ENCODE measurements at places on chromosomes 1 and 21.

GRCh38 chr1:94955767-94956632, 29.1 kb upstream of the CNN3 start:
- DNase-seq = no peak

- DNase-seq = no peak
Observed at GRCh38 chr1:113846391-113847035, 25.0 kb downstream of the PTPN22 start.

- DNase-seq = no peak
Observed at GRCh38 chr1:154557248-154557938, 1.1 kb downstream of the UBE2Q1 start.

- DNase-seq = no peak
Observed at GRCh38 chr1:176560681-176561080, 97.7 kb downstream of the PAPPA2 start.

- no peak for DNase-seq
Observed at GRCh38 chr1:24969596-24970398, 39.7 kb upstream of the RUNX3 start.

GRCh38 chr1:157025385-157025784, 20.2 kb downstream of the ARHGEF11 start:
- DNase-seq = no peak

DNA sequence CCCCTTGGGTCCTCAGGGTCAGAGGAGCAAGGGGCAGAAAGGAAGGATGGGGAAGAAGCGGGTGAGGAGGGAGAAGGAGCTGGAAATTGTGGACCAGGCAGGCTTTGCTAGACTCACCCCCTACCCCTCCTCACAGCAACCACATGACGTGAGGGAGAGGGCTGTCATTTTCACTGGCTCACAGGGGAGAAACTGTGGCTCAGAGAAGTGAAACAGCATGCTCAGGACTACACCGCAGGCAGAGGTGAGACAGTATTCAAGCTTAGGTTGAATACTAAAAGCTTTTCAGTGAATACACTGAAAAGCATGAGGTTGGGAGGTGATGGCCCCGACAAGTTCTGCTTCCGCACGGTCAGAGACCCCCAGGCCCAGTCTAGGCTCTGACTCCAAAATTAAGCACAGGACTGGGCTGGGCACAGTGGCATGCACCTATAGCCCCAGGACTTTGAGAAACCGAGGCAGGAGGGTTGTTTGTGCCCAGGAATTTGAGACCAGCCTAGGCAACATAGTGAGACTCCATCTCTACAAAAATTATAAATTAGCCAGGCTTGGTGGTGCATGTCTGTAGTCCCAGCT, 1.2 kb upstream of the CLEC20A start:
- no peak for DNase-seq

DNA sequence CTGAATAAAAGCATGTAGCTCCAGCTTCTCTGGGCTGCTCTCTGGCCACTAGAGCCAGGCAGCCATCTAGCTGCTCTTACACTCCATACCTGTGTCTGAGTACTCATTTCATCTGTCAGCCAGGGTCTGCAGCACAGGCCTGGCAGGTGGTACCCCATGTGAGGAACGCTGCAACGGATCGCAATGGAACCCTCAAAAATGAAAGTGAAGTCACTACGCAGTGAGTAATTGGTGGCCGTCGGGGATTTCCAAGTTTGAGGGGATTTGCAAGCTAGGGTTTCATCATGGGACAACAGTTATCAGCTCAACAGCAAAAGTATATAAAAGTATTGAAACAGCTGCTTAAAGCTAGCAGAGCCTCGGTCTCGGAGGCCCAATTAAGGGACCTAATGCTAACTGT, 186.7 kb downstream of the HFM1 start:
- no peak for DNase-seq

DNA sequence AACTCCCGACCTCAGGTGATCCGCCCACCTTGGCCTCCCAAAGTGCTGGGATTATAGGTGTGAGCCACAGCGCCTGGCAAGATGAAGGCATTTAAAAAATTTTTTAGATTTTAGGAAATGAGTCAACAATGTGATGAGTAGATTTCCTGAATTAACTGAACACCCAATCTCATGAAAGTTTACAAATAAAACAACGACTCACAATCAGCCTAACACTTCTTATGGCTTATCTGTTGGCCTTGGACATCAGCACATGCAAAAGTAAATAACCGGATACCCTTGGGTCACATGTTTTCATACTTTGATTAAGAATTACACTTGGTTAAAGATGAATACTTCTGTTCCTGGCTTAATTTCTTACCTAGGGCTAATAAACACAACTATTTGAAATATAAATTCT, 3.0 kb downstream of the GNG12 start:
- no peak for DNase-seq

- no peak for DNase-seq
Observed at GRCh38 chr1:153277852-153278251, 18.4 kb downstream of the LORICRIN start.

GRCh38 chr1:95790136-95790535, 556.1 kb downstream of the RWDD3 start:
- DNase-seq = no peak

DNA sequence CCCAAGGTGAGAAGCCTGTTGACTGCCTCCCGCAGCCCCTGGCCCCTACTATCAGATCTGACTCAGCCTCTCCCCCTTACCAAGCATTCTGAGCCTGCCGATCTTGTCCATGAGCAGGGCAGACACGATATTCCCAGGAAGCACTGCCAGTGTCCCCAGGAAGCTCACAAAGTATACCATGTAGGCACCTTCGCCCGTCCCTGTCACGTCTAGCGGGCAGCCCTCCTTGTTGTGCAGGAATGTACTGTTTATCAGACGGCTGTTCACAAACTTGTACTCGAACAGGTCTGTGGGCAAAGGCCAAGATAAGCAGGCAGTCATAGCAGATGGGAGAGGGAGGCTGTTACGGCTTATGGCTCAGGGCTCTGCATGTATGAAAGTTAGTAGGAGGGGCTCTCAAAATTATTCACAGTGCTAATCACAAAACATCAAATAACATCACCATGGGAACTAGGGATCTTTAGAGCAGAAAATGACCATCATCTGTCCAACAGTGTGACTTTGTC, 7.3 kb downstream of the BOLA1 start:
- DNase-seq = no peak

DNA sequence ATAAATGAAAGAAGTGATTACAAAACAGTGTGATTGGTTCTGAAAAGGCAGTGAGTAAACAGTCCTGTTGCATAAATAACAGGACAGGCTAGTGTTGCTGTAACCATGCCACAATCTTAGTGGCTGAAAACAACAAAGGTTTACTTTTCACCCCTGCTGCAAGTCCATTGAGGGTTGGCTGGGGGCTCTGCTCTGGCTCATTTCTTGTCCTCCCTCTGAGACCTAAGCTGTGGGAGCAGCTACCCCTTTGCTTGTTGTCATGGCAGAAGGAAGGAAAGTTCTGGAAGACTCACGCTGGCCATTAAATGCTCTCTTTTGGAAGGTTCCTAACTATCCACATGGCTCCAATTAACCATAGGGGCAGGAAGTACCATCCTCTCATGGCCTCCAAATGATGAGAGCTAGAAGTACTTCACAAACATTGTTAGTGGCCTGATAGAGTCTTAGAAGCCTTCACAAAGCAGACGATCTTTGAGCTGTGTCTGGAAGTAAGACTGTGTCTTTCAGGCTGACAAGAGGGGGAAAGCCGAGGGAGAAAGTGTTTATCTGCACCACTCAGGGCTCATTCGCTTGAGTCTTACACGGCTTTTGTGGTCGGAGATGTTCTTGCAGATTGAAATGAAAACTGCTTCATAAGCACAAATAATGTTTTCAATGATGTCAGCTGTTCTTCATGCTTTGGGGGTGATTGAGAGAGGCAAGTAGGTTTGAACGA, 11.9 kb downstream of the RCSD1 start:
- no peak for DNase-seq

GRCh38 chr1:210755991-210756659, 377.8 kb downstream of the KCNH1 start:
- DNase-seq = no peak

DNA sequence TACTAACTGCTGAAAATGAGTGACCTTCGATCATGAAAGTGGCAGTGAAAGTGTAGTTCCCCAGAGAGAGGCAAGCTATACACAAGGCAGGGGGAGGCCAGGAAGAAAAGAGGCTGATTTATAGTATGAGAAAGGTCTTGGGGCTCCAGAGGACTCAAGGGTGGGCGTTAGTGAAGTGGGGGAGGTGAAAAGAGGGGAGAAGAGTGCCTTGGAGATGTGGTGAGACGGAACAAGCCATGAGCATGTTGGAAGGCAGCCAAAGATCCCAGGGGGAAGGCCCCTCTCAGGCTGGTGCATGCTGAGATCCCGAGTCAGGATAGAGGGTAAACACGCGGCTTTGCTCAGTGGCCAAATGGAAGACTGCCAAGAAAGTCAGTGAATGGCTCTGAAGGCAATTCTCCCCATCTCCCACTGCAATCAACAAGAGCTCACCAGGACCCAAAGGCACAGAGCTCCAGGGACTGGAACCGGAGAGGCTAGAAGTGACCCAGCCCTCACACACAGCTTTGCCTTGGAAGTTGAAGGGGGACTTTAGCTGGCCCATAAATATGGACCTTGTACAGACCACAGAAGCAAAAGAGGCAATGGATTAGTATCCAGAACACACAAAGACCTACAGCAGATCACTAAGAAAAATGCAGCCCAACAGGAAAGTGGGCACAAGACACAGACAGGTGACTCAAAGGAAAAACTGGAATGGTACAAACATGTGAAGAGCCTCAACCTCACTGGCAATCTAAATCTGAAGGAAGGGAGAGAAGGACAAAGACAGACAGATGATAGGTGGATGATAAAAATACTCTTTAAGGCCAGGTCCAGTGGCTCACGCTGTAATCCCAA, 49.6 kb downstream of the HSF2BP start:
- no peak for DNase-seq

- no peak for DNase-seq
Observed at GRCh38 chr21:40841524-40842196, 5.3 kb downstream of the DSCAM start.

- no peak for DNase-seq
Observed at GRCh38 chr1:185559684-185560331, 174.4 kb upstream of the HMCN1 start.

GRCh38 chr1:119909890-119910596, 13.7 kb upstream of the ADAM30 start:
- DNase-seq = no peak

- peak; percentile 50 for DNase-seq
Observed at GRCh38 chr1:22048351-22049192, 3.9 kb upstream of the CDC42 start.

GRCh38 chr1:7159116-7159781, 374.0 kb downstream of the CAMTA1 start:
- no peak for DNase-seq

DNA sequence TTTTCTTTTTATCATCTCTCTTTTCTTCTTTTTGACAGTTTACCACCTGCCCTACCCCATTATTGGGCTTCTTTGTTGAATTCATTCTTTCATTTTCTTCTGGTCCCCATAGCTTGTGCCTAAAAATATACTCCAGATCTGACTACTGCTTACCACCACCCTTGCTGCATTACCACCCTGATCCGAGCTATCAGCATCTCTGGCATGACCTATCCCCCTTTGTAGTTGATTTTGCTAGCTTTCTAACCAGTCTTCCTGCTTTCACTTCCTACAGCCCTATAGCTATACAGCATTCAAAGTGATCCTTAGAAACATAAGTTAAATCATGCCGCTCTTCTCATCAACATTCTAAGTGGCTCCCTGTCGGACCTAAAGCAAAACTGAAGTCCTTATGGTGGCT, 59.4 kb upstream of the MPC2 start:
- DNase-seq = no peak

- DNase-seq = no peak
Observed at GRCh38 chr1:113930499-113931161, 1.5 kb downstream of the HIPK1 start.

DNA sequence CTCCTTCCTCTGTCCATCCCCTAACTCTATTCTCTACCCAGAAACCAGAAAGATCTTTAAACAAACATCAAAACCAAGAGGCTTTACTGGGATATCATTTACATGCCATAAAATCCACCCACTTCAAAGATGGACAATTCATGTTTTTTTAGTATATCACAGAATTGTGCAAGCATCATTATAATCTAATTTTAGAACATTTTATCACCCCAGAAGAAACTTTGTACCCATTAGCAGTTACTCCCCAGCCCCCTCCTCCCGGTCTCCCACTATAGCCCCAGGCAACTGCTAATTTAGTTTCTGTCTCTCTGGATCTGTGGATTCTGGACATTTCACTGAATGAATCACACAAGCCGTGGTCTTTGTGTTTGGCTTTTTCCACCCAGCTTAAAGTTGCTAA, 4.8 kb upstream of the SELENON start:
- no peak for DNase-seq

DNA sequence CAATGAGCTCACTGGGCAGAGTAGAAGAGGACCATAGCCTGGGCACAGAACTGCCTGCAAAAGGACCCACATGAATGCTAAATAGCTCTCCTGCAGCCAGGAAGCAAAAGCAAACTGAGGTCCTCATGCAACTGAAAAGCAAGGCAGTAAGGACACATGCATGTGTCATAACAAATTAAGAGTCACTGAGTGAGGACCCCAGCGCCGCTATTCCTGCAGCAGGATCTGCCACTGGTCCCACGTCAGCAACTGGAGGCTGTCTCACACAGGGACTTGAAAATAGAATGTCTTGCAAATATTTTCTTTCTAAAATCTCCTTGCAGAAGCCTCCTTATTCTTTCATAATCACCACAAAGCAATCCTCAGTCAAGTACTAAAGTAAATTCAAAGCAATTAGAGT, 559.6 kb upstream of the DAB1 start:
- no peak for DNase-seq

GRCh38 chr21:15309022-15309590, 244.3 kb upstream of the NRIP1 start:
- DNase-seq = no peak

DNA sequence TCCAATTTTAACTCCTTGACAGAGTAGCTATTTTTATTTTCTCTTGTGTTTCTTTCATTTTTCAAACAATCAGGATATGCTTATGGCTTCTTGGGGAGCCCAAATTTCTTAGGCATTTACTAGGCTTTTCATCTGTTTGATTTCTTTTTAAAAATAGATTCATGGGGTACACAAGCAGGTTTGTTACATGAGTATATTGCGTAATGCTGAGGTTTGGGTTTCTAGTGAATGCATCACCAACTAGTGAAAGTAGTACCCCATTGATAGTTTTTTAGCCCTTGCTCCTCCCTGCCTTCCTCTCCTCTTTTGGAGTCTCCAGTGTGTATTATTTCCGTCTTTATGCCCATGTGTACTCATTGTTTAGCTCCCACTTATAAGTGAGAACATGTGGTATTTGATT, 190.7 kb downstream of the CENPF start:
- DNase-seq = no peak

DNA sequence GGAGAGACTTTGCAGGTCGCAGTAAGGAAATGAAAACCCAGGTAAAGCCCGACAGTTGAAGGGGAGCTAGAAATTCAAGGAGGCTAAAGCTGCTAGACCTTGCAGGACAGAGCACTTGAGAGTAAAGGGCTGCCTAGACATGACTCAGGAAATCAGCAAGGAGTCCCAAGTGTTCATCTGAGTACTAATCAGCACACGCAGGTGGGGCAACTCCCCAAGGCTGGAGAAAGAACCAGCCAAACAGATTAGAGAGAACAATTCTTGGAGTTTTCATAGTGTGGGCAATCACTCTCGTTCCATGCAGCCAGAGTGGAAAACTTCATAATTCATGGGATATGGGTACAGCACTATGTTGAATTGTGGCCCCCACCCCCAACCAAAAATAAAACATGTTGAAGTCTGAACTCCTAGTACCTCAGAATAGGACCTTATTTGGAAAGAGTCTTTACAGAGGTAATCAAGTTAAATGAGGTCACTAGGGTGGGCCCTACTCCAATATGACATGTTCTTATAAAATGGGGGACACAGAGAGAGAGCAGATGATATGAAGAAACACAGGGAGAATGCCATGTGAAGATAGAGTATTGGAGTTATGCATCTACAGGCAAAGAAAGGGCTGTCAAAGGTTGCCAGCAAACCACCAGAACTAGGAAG, 28.0 kb downstream of the SYDE2 start:
- no peak for DNase-seq

Measured in activated CD4-positive, alpha-beta T cell treated with anti-CD3 and anti-CD28 coated beads, Interleukin-2, amount 50 U/mL, for 24 hours (primary cell).